Left cardiac atrium (tissue), 4 donors: ENCODE measurements at places on chromosomes 5 and 9. TPM values are rescaled to one million over a fixed set of nuclear protein-coding genes. Genes with fewer than 3 reads are reported as not detected.

The HTR1A gene
- not detected for total RNA-seq

The INSL6 gene
- total RNA-seq, result not detected

The HACD4 gene
- 1.0 TPM for total RNA-seq

The ITGA1 gene
- total RNA-seq, result 34.9 TPM

The IER5L gene
- total RNA-seq, result 13.1 TPM

The ANKRD34B gene
- 0.06 TPM for total RNA-seq

The SH3TC2 gene
- total RNA-seq, result 20.1 TPM

The ADCY2 gene
- total RNA-seq, result 0.35 TPM

The CDH18 gene
- total RNA-seq, result not detected

The ITK gene
- 2.2 TPM for total RNA-seq

The DMRTA1 gene
- 0.26 TPM for total RNA-seq

The NR4A3 gene
- total RNA-seq, result 38.6 TPM

The TICAM2 gene
- total RNA-seq, result 3.5 TPM

The SLC12A7 gene
- 53.7 TPM for total RNA-seq

The WDR36 gene
- 18.0 TPM for total RNA-seq

The CTXN3 gene
- total RNA-seq, result not detected

The C9orf50 gene
- not detected for total RNA-seq

The SLC6A7 gene
- total RNA-seq, result not detected

The BASP1 gene
- 6.2 TPM for total RNA-seq

The OMD gene
- total RNA-seq, result 8.5 TPM

The SPINK1 gene
- total RNA-seq, result not detected

The GABRA1 gene
- not detected for total RNA-seq

The SLC36A2 gene
- not detected for total RNA-seq

The NPR3 gene
- total RNA-seq, result 10.9 TPM

The SFXN1 gene
- total RNA-seq, result 30.7 TPM

The REEP5 gene
- total RNA-seq, result 135 TPM

The MOB3B gene
- total RNA-seq, result 1.6 TPM

The ERAP2 gene
- total RNA-seq, result 9.5 TPM

The MLANA gene
- total RNA-seq, result not detected

The HNRNPH1 gene
- 235 TPM for total RNA-seq

The GAS1 gene
- total RNA-seq, result 39.3 TPM

The RMRP gene
- total RNA-seq, result 22,490 TPM

The POU5F2 gene
- total RNA-seq, result 0.60 TPM

The PCDHB2 gene
- total RNA-seq, result 3.1 TPM

The IL13 gene
- total RNA-seq, result not detected

The S100Z gene
- total RNA-seq, result not detected

The QRFP gene
- total RNA-seq, result not detected

The TAF1L gene
- total RNA-seq, result not detected

The ANGPTL2 gene
- total RNA-seq, result 63.1 TPM

The SV2C gene
- total RNA-seq, result 0.06 TPM

The CDKN2B gene
- 7.9 TPM for total RNA-seq

The ADAMTSL1 gene
- 3.8 TPM for total RNA-seq

The NOTCH1 gene
- total RNA-seq, result 36.0 TPM

The MARCOL gene
- not detected for total RNA-seq

The MEGF9 gene
- 20.2 TPM for total RNA-seq

The GOLPH3 gene
- 48.0 TPM for total RNA-seq

The TAF11L5 gene
- total RNA-seq, result not detected
